Esophagus muscularis mucosa (tissue), 4 donors: ENCODE measurements at places on chromosomes 2 and 18. TPM values are rescaled to one million over a fixed set of nuclear protein-coding genes. Genes with fewer than 3 reads are reported as not detected.

HOXD8 gene
- total RNA-seq: 4.8 TPM

PCARE gene
- total RNA-seq: not detected

TUBB6 gene
- 599 TPM for total RNA-seq

FHL2 gene
- 114 TPM for total RNA-seq

- peaks cover 14% of the 10 kb centered on the region for H3K36me3 ChIP-seq
- no peak for DNase-seq
- no peak overlapping the region for H3K27ac ChIP-seq
- H3K27me3 ChIP-seq: no peaks in the 10 kb centered on the region
- no peaks in the 10 kb centered on the region for H3K4me1 ChIP-seq
Observed at GRCh38 chr18:41982942-41983660, 28.1 kb downstream of the PIK3C3 start.

DNA sequence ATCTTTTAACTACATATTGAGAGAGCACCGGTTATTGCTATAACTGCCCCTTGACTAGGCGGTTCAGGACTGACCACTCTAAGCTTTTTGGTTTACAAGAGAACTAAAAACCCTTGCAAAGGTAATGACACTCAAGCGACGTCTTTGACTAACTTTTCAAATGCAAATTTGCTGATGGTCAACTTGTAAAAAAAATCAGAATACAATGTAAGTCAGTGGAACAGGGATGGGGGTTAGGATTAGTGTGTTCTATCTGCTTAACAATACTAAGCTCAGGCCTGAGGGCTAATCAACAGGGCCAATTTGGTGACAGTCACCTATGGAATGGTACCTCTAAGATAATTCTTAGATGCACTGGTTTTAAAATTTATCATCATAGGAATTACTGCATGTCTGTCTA, 57.1 kb downstream of the ZAP70 start:
- H3K4me1 ChIP-seq: peaks cover 7% of the 10 kb centered on the region
- H3K4me3 ChIP-seq: no peak overlapping the region
- no peaks in the 10 kb centered on the region for H3K27me3 ChIP-seq
- DNase-seq: no peak
- no peak overlapping the region for H3K27ac ChIP-seq
- H3K36me3 ChIP-seq: peaks cover 30% of the 10 kb centered on the region

DNA sequence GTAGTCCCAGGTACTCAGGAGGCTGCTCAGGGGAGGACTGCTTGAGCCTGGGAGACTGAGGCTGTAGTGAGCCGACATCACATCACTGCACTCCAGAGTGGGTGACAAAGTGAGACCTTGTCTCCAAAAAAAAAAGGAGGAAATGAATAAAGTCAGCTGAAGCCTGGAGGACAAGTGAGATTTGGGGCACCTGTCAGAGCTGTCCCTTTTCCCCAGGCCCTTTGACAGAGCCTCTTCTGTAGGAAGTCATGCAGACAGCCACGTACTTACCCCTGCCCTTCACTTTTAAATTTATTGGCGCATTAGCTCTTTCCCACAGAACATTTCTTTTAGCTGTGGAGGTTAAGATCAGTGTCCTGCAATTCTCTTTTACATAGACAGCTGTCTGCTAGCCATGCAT, 151.0 kb upstream of the DNMT3A start:
- no peaks in the 10 kb centered on the region for H3K27me3 ChIP-seq
- no peak for DNase-seq
- no peaks in the 10 kb centered on the region for H3K36me3 ChIP-seq
- no peak overlapping the region for H3K27ac ChIP-seq
- H3K4me3 ChIP-seq: no peak overlapping the region

GRCh38 chr2:227163485-227163997, 464 bp downstream of the COL4A4 start:
- peaks cover 21% of the 10 kb centered on the region for H3K4me1 ChIP-seq
- no peaks in the 10 kb centered on the region for H3K36me3 ChIP-seq
- H3K4me3 ChIP-seq: peak overlapping the region; percentile 55
- peak; percentile 80 for DNase-seq

- H3K4me3 ChIP-seq: no peak overlapping the region
- H3K27ac ChIP-seq: no peak overlapping the region
- H3K4me1 ChIP-seq: peaks cover 33% of the 10 kb centered on the region
- H3K27me3 ChIP-seq: no peaks in the 10 kb centered on the region
- H3K36me3 ChIP-seq: no peaks in the 10 kb centered on the region
Observed at GRCh38 chr2:38430597-38431207, 53.6 kb upstream of the ATL2 start.

DNA sequence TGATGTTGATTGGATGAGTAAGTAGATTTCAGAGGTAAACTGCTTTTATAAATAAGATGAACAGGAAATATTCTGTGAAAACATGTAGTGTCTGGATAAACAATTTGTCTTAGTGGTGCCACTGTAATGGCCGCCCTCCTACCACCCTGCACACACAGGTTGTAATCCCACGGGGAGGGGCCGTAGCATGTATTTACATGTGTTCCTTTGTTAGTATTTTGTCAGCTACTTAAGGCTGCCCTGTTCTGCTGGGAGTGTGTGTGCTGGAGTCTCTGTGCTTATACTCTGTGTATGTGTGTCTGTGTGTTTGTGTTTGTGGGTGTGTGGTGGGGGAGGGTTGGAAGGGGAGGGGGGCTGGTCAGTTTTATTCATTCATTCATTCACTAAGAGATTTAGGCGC, 5.1 kb downstream of the TSHZ1 start:
- no peaks in the 10 kb centered on the region for H3K36me3 ChIP-seq
- H3K27me3 ChIP-seq: no peaks in the 10 kb centered on the region

- peaks cover 21% of the 10 kb centered on the region for H3K4me1 ChIP-seq
- no peak for DNase-seq
- no peak overlapping the region for H3K4me3 ChIP-seq
- H3K27me3 ChIP-seq: no peaks in the 10 kb centered on the region
- no peaks in the 10 kb centered on the region for H3K36me3 ChIP-seq
Observed at GRCh38 chr18:7678801-7679200, 111.7 kb downstream of the PTPRM start.

DNA sequence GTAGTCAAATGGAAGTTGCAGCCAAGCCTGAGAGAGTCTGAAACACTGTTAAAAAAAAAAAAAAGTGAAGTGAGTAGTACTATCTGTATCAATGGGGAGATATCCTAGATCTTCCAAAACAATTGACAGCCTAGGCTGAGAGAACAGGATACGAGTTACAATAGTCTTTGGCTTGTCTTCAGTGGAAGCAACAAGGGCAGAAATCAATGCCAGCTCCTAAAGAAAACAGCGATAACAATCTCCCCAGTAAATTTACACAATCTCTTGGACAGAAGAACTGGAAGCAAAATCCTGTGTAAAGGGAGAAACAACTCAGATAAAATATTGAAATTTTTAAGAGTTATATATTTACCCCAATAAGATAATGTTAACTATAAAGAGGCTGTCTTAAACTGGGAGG, 508.7 kb downstream of the LRRTM4 start:
- H3K27me3 ChIP-seq: no peaks in the 10 kb centered on the region
- no peaks in the 10 kb centered on the region for H3K36me3 ChIP-seq
- no peak overlapping the region for H3K4me3 ChIP-seq

DNA sequence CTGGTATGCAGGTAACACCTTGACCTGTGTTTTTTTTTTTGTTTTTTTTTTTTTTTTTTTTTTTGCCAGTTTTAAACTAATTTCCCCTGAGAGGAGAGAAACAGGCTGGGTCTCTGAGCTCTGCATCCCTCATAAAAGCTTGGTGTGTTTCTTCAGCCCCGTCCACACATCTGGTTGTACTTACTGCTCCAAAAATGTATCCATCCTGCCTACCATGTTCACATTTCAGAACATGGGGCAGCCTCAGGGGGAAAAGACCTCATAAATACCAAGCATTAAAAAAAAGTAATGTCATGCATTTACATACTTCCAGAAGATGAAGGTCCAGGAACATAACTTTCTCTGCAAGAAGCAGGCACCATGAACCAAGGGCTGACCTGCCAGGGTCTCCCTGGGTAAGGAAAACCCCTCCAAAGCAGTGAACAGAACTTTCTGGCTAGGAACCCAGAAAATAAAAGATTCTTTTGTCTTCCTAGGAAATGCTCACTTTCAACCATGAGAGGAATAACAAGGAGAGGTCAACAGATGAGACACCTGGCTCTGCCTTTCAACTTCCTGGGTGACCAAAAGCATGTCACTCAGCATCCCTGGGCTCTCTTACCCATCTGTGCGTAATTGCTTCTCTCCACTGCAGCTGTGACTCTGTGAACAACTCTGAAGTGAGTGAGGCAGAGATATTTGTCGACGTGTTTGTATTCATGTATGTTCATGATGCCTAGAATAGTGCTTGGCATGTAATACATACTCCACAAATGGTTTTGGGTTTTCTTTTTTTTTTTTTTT, 118.6 kb downstream of the MCFD2 start:
- H3K4me3 ChIP-seq: no peak overlapping the region
- H3K27me3 ChIP-seq: no peaks in the 10 kb centered on the region
- no peak overlapping the region for H3K27ac ChIP-seq
- H3K4me1 ChIP-seq: no peaks in the 10 kb centered on the region
- no peak for DNase-seq

DNA sequence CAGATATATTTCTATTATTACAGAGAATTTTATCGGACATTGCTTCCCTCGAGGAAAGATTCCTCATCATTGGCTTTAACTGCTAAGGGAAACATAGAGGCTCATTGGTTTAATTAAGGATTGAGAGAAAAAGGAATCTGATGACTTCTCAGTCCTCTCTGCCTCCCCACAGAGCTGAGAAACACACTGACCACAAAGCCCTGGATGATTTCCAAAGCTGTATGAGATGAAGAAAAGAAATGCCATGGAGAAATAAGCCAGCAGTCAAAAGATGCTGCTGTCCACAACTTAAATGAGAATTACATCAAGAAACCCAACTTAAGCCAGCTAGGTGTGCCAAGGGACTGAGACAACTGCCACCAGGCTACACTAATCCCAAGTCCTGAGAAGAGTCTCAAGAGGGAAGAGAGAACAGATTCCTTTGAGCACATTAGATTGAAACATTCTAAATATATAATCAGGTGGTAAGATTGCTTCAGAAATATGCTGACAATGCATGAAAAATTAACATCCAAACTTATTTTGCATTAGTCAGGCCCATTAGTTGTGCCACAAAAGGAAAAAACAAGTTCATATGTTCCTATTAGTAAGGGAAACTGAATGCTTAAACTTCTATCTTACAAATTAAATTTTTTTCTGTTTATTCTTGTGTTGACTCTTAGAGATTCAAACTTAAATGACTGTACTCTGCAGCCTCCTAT, 308.1 kb upstream of the CYRIA start:
- no peak overlapping the region for H3K4me3 ChIP-seq
- DNase-seq: no peak
- H3K27ac ChIP-seq: no peak overlapping the region
- H3K36me3 ChIP-seq: no peaks in the 10 kb centered on the region
- no peaks in the 10 kb centered on the region for H3K27me3 ChIP-seq
- H3K4me1 ChIP-seq: no peaks in the 10 kb centered on the region

DNA sequence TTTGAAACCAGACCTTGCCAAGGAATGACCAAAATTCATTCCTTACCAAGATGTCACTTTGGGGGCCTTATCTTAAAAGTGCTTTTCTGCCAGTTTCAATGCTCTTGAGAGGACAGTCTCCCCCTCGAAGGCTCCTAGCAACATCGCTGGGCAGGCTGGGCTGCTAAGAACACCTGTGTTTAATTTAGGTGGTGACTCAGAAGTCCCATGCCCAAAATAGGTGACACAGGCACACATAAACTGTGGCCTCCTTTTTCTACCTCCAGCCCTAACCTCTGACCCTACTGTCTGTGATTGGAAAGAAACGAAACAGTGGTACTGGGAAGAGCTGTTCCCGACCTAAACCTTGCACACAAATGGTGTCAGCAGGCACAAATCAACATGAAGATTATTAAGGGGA, 28.7 kb upstream of the ROCK2 start:
- no peaks in the 10 kb centered on the region for H3K27me3 ChIP-seq
- peak overlapping the region; percentile 92 for H3K27ac ChIP-seq
- no peak for DNase-seq
- H3K4me3 ChIP-seq: no peak overlapping the region

DNA sequence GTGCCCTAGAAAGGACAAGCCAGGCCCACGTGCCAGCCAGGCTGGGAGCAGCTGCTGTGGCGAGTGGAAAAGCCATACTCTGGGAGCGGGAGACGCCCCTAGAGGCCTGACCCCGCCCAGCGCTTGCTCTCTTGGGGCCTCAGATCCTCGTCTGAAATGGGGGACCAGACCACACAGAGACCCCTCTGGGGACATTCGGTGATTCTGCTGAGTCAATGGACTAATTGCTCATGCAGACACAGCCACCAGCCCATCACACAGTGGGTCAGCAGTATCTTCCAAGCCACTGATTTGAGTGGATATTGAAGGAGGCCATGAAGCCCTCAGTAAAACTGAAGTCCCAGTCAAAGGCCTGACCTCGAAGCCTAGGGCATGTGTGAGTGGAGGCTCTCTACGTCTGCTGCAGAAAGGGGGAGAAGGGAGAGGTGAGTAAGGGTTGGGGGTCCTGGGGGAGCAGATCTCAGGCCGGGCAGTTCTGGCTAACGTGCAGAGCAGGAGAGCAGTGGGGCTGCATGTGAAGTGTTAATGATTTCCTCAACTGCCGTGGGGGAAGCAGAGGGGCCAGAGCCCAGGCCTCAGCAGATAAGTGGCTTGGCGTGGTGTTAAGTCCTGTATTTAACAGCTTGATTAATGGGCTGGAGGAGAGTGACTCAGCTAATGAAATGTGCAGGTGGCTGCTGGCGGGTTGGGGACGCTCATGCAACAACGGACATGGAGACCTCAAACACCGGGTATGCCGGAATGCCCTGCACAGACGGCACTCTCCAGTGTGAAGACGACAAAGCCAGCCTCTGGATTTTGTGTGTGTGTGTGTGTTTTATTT, 104.4 kb upstream of the TWIST2 start:
- H3K4me1 ChIP-seq: no peaks in the 10 kb centered on the region
- no peaks in the 10 kb centered on the region for H3K27me3 ChIP-seq
- DNase-seq: peak; percentile 85
- no peak overlapping the region for H3K27ac ChIP-seq

- no peak overlapping the region for H3K27ac ChIP-seq
- no peaks in the 10 kb centered on the region for H3K27me3 ChIP-seq
- no peak for DNase-seq
- H3K4me1 ChIP-seq: peaks cover 5% of the 10 kb centered on the region
- peaks cover 50% of the 10 kb centered on the region for H3K36me3 ChIP-seq
Observed at GRCh38 chr2:165897726-165898125, 55.9 kb downstream of the TTC21B start.

DNA sequence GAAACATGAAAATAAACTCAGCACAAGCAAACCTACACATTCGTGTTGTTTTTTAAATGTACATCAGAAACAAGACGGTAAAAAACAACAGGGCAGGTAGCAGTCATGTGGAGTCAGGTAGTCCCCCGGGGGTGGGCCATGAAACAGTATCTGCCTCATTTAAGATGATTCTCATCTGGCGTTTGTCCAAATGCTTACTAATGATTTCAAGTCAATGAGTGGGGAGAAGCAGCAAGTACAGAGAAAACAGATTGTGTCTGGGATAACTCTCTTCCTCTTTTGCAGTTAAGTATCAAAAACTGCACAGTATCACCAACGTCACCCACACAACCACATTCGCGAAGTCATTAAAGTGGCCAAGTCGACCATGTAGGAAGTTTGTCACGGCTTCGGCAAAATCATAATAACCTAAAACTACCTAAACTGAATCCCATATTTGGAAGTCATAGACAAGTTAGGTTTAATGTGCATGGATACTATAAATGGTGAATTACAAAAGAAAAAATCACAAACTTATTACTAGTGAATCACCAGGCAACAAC, 1.3 kb downstream of the LAPTM4A start:
- H3K4me3 ChIP-seq: peak overlapping the region; percentile 94
- H3K4me1 ChIP-seq: peaks cover 50% of the 10 kb centered on the region
- H3K27me3 ChIP-seq: no peaks in the 10 kb centered on the region
- no peaks in the 10 kb centered on the region for H3K36me3 ChIP-seq
- H3K27ac ChIP-seq: peak overlapping the region; percentile 99
